Muscle of back (tissue), 13 donors: ENCODE measurements at places on chromosomes 1 and 21. TPM values are rescaled to one million over a fixed set of nuclear protein-coding genes. Genes with fewer than 3 reads are reported as not detected.

GPR3 gene
- 0.97 TPM for polyA plus RNA-seq

SLC25A34 gene
- 4.9 TPM for polyA plus RNA-seq

TNFRSF8 gene
- 0.26 TPM for polyA plus RNA-seq

PRR9 gene
- polyA plus RNA-seq = not detected

ASCL5 gene
- polyA plus RNA-seq = 0.31 TPM

OLIG1 gene
- polyA plus RNA-seq = 1.4 TPM

GRCh38 chr1:233114860-233115259, 164.4 kb downstream of the NTPCR start:
- DNase-seq = no peak

GRCh38 chr1:17825273-17826164, 70.4 kb downstream of the ACTL8 start:
- no peak for DNase-seq

- DNase-seq = no peak
Measured at GRCh38 chr1:65605621-65606020, 185.2 kb downstream of the LEPR start.

DNA sequence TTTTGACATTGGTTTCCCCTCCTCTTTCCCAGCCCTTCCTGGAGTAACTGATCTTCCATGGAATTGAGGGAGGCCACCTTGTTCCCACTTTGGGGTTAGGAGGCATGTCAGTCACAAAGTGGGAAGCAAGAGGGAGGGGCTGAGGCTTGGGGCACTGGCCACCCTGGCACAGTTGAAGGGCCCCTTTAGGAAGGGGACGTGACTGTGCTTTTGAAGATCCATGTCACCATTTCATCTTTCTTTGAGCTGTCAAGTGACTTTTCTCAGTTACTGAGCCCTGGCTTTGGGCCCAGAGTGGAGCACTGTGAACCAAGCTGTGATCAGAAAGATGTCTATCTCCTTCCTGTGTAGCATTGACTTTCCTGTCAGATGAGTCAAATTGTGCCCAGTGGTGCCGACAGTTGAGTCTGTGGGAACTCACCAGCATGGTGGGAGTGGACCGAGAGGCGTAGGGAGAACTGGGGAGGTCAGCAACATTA, 38.5 kb upstream of the TDRD10 start:
- no peak for DNase-seq

DNA sequence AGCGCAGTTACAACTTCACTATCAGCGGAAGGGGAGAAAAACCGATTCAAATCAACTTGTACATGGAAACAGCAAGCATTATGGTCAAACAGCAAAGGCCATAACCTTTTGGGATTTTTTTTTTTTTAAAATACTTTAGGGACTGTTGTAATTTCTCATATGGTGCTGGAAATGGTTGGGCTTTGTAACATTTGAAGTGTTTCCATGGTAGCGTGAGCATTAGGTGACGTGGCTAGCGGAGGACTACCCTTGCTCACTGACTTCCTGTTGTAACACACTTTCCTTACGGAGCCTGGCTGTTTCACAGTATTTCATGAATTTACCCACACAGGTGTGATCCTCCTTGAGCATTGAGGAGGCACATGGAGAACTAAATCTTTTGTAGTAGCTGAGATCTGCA, 269.5 kb downstream of the TM2D1 start:
- no peak for DNase-seq

- no peak for DNase-seq
Measured at GRCh38 chr1:152410028-152410427, 4.0 kb downstream of the CRNN start.

GRCh38 chr1:151990856-151991198, 2.8 kb downstream of the S100A10 start:
- DNase-seq = peak; percentile 73
